ENCODE measurements at places on chromosomes 4 and X. TPM values are rescaled to one million over a fixed set of nuclear protein-coding genes. Genes with fewer than 3 reads are reported as not detected.

GRCh38 chrX:49103637-49104036 lies 19.9 kb downstream of the GPKOW start:
- DNase-seq, result no peak

DNA sequence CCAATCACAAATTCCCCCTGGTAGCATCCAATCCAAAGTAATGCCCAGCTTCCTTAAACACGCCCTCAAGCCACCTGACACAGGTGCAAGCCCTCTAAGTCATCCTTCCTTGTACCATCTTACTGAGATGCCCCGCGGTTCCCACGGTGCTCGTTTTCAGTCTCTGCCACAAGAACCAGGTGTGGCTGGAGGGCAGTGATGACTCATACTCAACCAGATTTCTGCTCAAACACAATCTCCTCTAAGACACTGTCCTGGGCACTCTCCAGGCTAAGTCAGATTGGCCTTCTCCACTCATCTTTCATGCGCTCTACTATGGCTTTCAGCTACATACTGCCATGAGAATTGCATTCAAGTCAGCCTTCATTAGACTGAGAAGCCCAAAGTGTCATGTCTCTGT lies 3.5 kb downstream of the SH3KBP1 start:
- no peak for DNase-seq

GRCh38 chrX:1390621-1391369 lies 1.1 kb downstream of the SLC25A6 start:
- DNase-seq, result peak; percentile 4

- DNase-seq, result no peak
Observed at GRCh38 chr4:168028970-168029597, 63.3 kb upstream of the ANXA10 start.

SSX4B gene
- not detected for total RNA-seq

Measured in WTC11 (cell line).